ENCODE measurements at places on chromosomes 11 and 22. TPM values are rescaled to one million over a fixed set of nuclear protein-coding genes. Genes with fewer than 3 reads are reported as not detected.

GRCh38 chr22:41305646-41306045 lies 4.3 kb downstream of the ZC3H7B start:
- no peak for DNase-seq

The TUB gene
- total RNA-seq = 53.4 TPM

GRCh38 chr22:44622679-44623078 lies 79.3 kb upstream of the PRR5 start:
- DNase-seq = no peak

The TAF6L gene
- 42.8 TPM for total RNA-seq

- no peak for DNase-seq
Observed at GRCh38 chr22:41949297-41949965, 2.5 kb upstream of the CENPM start.

The MMP3 gene
- total RNA-seq = not detected

The CALCA gene
- total RNA-seq = not detected

The IL18BP gene
- 20.9 TPM for total RNA-seq

GRCh38 chr11:75502138-75502537 lies 23.6 kb downstream of the GDPD5 start:
- DNase-seq = no peak

The DRICH1 gene
- 0.68 TPM for total RNA-seq

DNA sequence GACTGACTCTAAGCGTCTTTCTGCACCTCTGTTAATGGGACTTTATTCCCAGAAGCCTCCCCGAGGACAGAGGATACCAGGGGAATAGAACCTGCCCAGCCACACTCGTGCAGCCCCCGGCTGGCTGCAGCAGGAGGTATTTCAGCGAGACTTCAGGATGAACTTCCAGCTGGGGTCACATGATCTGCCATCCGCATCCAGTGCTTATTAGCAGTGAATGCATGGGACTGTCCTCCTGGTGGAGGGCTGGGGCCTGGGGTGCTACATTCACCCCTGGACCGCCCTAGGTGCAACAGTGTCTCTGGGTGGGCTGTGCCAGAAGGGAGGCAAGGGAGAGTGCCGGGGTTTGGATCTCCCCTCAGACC lies 1.6 kb downstream of the DUSP8 start:
- no peak for DNase-seq

- DNase-seq = no peak
Observed at GRCh38 chr11:57407010-57407920, 16.8 kb upstream of the PRG2 start.

- no peak for DNase-seq
Observed at GRCh38 chr11:42036201-42036600, 576.7 kb upstream of the LRRC4C start.
